ENCODE measurements at places on chromosomes 7 and 10. TPM values are rescaled to one million over a fixed set of nuclear protein-coding genes. Genes with fewer than 3 reads are reported as not detected.

Gene GALNT17
- 47.0 TPM for total RNA-seq

Gene RNF32
- total RNA-seq = 1.2 TPM

Gene SRGN
- not detected for total RNA-seq

Gene FGFBP3
- 115 TPM for total RNA-seq

DNA sequence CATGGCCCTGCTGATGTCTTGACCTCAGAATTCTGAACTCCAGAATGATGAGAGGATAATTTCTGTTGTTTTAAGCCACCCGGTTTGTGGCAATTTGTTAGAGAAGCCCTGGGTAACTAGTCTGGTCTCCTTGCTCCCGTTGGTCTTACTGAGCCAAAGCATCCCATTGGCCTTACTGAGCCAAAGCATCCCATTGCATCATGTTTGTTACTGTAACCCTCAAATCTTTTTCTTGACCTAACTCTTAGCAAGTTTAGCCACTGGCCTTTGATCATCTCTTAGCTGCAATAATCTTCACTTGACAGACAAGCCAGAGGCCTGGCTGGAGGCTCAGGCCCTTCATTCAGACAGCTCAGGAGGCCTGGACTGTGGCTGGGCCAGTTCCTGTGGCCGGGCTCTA is 21.8 kb downstream of the TBXAS1 start:
- no peak overlapping the region for H3K27ac ChIP-seq
- no peak overlapping the region for H3K4me3 ChIP-seq
- no peaks in the 10 kb centered on the region for H3K4me1 ChIP-seq
- H3K36me3 ChIP-seq = no peaks in the 10 kb centered on the region
- no peaks in the 10 kb centered on the region for H3K27me3 ChIP-seq

GRCh38 chr7:93475811-93476210 is 98.7 kb downstream of the CALCR start:
- H3K27ac ChIP-seq = no peak overlapping the region
- H3K4me1 ChIP-seq = no peaks in the 10 kb centered on the region
- no peaks in the 10 kb centered on the region for H3K27me3 ChIP-seq
- no peak overlapping the region for H3K4me3 ChIP-seq

GRCh38 chr7:38658921-38659320 is 27.7 kb upstream of the AMPH start:
- no peaks in the 10 kb centered on the region for H3K36me3 ChIP-seq
- no peaks in the 10 kb centered on the region for H3K4me1 ChIP-seq
- no peak overlapping the region for H3K27ac ChIP-seq
- DNase-seq = no peak
- H3K27me3 ChIP-seq = no peaks in the 10 kb centered on the region

- no peak for DNase-seq
- peak overlapping the region; percentile 62 for H3K4me3 ChIP-seq
- H3K4me1 ChIP-seq = peaks cover 2% of the 10 kb centered on the region
Observed at GRCh38 chr7:138982204-138982623, 1.0 kb upstream of the KIAA1549 start.

- no peak for DNase-seq
- no peaks in the 10 kb centered on the region for H3K4me1 ChIP-seq
- no peak overlapping the region for H3K27ac ChIP-seq
- H3K36me3 ChIP-seq = no peaks in the 10 kb centered on the region
Observed at GRCh38 chr7:132697003-132697402, 120.7 kb upstream of the PLXNA4 start.

GRCh38 chr7:119988401-119988800 is 284.6 kb upstream of the KCND2 start:
- H3K27me3 ChIP-seq = no peaks in the 10 kb centered on the region
- H3K27ac ChIP-seq = no peak overlapping the region
- H3K4me1 ChIP-seq = no peaks in the 10 kb centered on the region
- DNase-seq = no peak
- no peak overlapping the region for H3K4me3 ChIP-seq

Data from H1 (cell line).